Muscle of leg (tissue), 16 donors: ENCODE measurements at places on chromosomes 6 and 20. TPM values are rescaled to one million over a fixed set of nuclear protein-coding genes. Genes with fewer than 3 reads are reported as not detected.

MAPK14 gene
- 36.8 TPM for total RNA-seq

SLC22A2 gene
- 0.04 TPM for total RNA-seq

PAX1 gene
- 0.58 TPM for total RNA-seq

LY6G5B gene
- total RNA-seq = 4.9 TPM

MYMX gene
- total RNA-seq = 12.4 TPM

WFDC12 gene
- not detected for total RNA-seq

KHDC1 gene
- 2.3 TPM for total RNA-seq

CDH22 gene
- total RNA-seq = 0.13 TPM

RNF144B gene
- 7.1 TPM for total RNA-seq
